NCI-H510A (cell line): ENCODE measurements at places on chromosomes 5 and 9.

GRCh38 chr5:136047858-136048257, 19.1 kb downstream of the TGFBI start:
- DNase-seq, result no peak

DNA sequence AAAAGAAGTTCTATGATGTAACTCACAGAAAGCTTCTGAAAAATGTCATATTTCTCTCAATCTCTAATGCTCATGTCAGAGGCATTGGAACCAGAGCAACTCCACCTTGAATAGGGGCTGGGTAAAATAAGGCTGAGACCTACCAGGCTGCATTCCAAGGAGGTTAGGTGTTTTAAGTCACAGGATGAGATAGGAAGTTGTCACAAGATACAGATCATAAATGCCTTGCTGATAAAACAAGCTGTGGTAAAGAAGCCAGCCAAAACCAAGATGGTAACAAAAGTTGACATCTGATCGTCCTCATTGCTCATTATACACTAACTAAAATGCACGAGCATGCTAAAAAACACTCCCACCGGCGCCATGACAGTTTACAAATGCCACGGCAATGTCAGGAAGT, 411.1 kb upstream of the GRIA1 start:
- DNase-seq, result no peak

DNA sequence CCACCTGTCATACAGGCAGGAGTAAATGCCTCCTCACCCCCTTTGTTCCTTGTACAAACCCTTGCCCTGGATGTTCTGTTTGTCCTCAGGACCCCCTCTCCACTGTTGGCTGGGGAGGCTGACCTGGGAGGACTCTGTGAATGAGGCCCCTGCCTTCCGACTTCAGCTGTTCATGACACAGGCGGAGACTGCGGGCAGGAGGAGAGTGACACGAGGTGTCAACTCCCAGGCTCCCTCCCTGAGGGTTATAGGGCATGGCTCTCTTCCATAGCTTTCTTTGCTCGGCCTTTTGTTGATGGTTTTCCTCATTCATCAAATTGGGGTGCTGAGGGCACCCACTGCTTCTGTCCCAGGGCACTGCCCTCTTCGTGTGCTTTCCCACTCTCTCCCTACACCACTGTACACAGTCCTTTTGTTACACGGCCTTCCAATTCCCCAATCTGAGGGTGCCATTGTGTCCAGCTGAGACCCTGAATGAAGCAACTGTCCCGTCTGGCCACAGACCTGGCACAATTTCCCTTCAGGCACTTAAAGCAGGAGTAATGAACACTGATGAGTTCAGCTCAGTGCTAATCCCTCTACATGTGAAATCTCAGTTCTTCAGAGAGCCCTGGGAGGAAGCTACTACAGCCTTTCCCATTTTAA, 33.8 kb downstream of the KCNIP1 start:
- DNase-seq, result no peak

DNA sequence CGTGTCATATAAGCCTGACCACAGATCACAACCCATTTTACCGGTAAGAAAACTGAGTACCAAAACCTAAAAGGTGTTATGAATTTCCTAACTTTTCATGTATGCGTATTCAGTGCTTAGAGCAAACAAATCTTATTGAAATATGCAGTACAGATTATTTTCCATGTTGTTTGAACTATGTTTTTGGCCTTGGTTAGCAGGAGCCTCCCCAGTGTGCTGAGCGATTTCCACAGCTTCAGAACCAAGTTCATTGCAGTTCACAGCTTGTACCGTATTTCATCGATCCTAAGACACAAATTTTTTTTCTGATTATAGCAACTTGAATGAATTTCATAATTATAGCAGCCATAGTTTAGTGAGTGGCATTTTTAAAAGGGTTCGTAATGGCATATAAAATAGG, 13.7 kb downstream of the ADAMTSL1 start:
- no peak for DNase-seq

DNA sequence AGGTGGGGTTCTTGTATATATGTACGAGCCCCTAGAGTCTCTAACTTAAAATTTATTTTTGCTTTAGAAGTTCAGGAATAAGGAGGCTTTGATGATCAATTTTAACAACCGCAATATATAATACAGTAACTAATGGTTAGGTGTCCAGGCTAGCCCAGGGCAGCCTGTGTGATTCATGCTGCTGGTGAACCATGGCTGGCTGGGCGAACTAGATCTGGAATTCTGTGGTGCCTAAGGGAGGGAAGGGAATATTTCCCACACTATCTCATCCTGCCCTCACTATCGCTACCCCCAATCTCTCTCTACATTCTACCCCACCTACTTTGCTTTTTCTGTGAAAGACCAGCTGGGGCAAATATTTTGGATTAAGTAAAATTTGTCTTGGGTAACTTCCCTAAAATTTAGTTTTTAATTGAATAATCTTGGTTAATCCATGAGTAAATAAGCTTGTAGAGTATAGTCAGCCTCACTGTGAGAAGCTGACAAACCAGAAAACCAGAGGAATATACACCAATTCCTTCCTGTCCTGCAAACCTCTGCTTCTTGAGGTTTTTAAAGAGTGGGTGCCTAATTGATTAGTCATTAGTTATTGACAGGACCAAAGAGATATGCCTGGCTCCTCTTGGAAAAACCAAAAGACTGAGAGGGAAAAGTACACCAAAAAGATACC, 115.1 kb upstream of the CCDC152 start:
- DNase-seq, result no peak
